ENCODE measurements at places on chromosomes 7 and 10.

- no peak for DNase-seq
Observed at GRCh38 chr7:17951742-17952254, 11.5 kb upstream of the SNX13 start.

- no peak for DNase-seq
Observed at GRCh38 chr10:113153493-113154102, 203.6 kb downstream of the TCF7L2 start.

DNA sequence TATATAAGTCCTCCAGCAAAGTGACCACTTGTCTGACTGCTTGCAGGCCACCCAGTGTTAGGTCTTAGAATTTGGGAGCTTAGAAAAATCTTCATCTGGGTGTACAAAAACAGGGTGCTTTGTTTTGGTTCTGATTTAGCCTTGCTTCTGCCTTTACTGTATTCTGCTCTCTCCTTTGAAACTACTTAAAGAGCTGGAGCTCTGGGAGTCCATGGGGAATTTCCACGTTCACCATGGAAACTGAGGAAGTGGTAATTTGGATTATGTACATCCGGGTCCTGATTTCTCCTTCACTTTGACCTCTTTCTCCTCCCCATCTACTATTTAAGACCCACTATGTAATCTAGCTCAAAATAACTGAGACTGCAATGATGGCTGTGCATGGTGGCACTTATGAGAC, 103.0 kb downstream of the JAZF1 start:
- no peak for DNase-seq

GRCh38 chr10:128051548-128051947, 74.7 kb downstream of the MKI67 start:
- DNase-seq: no peak

GRCh38 chr7:122384528-122384927, 80.0 kb upstream of the FEZF1 start:
- no peak for DNase-seq

DNA sequence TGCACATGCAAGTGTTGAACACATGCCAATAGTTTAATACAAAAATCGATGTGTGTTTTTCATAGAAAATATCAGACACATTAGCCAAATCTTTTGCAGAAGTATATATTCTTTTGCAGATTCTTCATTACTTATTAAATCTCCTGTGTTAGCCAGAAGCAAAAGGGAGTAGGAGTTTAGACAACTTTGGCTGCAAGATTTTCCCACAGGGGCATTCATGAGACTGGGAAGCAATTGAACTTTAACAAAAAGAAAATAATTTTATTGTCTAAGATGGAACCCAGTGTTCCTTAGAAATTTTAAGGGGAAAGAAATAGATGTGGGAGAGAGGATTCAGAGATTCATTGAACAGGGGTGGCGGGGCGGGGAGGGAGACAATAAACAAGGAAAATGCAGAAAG, 1336.0 kb downstream of the GATA3 start:
- DNase-seq: no peak

DNA sequence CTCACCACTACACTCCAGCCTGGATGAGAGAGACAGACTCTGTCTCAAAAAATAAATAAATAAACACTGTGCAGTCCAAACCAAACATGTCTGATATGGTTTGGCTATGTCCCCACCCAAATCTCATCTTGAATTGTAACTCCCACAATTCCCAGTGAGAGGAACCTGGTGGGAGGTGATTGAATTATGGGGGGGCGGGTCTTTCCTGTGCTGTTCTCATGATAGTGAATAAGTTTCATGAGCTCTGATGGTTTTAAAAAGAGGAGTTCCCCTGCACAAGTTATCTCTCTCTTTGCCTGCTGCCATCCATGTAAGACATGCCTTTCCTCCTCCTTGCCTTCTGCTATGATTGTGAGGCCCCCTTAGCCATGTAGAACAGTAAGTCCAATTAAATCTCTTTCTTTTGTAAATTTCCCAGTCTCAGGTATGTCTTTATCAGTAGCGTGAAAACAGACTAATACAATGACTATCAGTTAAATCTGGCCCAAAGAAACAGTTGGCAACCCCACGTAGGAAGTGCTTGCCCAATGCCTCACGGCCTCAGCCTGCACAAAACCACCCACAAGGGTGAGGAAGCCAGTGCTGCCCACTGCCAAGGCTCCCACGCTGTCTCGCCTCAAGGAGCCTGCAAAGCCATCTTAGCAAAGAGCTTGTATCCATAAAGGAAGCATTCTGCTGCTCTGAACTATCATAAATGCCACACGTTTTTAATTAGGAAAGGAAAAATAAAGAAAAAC, 64.7 kb downstream of the PIK3AP1 start:
- no peak for DNase-seq

DNA sequence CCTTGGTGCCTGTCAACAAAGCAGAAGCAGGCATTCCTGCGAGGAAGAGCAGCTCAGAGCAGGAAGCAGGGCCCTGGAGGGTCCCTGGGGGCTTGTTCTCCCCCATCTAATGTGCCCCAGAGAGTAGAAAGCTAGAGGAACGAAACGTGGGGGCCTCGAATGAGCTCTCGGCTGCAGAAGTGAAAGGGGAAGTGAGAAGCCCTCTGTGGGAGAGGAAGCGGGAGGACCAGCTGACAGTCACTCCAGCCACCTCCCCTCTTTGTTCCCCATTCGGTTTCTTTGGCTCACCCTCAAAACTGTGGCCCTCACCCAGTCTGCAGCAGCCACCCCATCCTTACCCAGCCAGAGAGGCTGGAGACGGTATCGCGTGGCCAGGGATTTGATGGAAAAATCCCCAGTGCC, 25.0 kb downstream of the C10orf105 start:
- DNase-seq: peak; percentile 72

DNA sequence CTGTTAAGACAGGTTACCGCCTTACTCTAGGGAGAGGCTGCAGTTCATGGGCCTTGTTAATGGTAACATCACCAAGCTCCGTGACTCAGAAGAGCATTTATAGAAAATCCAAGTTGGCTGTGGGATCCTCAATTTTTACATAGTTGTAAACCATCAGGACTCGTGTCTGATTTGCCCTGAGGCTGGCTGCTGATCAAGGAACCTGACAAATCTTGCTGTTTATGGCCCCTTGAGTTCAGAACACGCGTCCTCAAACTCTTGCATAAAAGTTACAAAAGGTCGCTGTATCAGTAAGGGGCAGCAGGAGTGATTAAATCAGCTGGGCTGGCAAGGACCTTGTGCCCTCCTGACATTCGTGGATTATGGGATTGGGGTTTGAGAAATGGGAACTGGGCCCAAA, 4.6 kb downstream of the SLC13A4 start:
- no peak for DNase-seq

DNA sequence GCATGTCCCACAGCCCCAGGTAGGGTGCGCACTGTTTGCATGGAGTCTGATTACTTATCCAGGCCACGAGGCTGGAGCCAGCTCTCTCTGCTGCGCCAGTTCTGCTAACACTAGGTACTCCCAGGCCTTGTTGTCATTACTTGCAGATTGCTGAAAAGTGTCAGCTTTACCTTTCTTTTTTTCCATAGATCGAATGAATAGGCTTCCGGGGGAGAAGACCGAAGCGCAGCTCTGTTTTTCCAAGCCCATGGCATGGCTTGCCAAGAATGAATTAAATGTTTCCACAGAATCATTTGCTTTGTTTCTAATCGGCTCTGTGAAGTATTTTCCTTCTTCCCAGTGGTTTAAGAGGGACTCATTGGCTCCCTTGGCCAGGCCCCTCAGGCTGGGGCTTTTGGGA, 285.8 kb downstream of the BMPER start:
- no peak for DNase-seq

GRCh38 chr7:117193564-117193963, 129.3 kb downstream of the WNT2 start:
- DNase-seq: no peak

DNA sequence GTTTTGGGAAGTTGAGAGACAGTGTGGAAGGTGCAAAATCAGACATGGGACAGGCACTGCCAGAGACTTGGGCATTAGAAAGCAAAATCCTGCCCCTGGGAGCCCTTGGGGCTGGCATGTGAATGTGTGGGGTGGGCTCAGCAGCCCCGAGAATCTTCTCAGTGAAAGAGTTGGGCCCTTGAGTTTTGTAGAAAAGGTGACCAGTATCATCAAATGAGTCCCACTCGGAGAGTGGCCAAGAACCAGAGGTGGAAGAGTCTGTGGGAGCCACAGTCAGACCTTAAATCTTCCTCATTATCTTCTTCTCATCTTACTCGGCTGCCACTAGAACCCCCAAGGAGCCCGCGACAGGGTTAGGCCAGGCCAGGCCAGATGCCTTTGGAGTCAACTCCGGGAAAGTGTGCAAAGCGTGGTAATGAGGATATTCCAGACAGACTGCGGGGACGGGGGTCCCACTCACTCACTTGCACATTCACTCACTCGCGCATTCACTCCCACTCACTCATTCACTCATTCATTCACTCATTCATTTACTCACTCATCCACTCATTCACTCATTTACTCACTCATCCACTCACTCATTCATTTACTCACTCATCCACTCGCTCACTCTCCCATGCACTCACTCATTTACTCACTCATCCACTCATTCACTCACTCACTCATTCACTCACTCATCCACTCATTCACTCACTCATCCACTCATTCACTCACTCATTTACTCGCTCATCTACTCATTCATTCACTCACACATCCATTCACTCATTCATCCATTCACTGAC, 74.9 kb downstream of the CARD11 start:
- no peak for DNase-seq

DNA sequence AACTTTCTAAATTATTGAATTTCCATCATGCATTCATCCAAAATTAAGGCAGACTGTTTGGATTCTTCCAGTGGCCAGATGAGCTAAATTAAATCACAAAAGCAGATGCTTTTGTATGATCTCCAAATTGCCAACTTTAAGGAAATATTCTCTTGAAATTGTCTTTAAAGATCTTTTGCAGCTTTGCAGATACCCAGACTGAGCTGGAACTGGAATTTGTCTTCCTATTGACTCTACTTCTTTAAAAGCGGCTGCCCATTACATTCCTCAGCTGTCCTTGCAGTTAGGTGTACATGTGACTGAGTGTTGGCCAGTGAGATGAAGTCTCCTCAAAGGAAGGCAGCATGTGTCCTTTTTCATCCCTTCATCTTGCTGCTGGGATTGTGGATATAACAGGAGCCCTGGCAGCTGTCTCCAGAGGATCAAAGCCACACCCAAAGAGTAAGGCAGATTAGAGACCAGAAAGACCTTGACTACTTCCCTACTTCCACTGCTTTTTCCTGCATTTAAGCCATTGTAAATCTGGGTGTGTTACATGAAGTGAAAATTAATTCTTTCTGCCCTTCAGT, 8.2 kb upstream of the CFAP69 start:
- no peak for DNase-seq

GRCh38 chr7:117264716-117265115, 58.1 kb downstream of the WNT2 start:
- no peak for DNase-seq

DNA sequence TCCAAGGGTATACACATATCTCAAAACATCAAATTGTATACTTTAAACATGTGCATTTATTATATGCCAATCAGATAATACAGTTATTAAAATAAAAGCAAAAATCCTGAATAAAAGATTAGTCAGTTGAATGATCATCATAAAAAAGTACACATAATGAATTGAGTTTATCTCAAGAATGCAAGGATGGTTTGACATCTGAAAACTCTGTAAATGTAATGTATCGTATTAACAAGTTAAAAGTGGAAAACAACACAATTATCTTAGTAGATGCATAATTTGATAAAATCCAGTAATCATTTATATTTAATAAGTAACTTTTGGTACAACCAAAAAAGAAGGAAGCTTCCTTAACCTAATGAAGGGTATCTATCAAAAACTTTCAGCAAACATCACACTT, 86.6 kb downstream of the COL28A1 start:
- DNase-seq: no peak

DNA sequence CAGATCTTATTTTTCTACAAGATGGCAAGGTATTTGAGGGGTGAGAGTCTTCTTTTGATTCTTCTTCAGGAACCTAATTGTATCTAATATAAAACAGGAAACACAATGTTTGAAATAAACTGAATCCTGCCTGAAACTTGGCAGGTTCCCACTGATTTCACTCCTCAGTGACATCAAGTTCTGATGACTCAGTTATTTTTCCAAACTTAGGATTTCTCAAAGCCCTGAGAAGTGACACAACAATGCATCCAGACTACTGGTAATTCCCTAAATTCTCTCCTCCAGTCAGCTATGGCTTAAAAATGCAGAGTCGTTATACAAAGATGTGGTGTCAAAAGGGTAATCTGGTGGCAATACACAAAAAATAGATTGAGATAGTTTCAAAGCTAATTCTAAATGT, 80.9 kb downstream of the ABLIM1 start:
- DNase-seq: no peak

- no peak for DNase-seq
Observed at GRCh38 chr7:69906283-69906995, 308.2 kb downstream of the AUTS2 start.

- no peak for DNase-seq
Observed at GRCh38 chr7:76409537-76409936, at the start of gene SSC4D. SSC4D (minus strand) TSS chr7:76409697; CDS start chr7:76404439, 5,258 bp downstream.

- DNase-seq: no peak
Observed at GRCh38 chr10:116840389-116841075, 8.8 kb upstream of the ENO4 start.

DNA sequence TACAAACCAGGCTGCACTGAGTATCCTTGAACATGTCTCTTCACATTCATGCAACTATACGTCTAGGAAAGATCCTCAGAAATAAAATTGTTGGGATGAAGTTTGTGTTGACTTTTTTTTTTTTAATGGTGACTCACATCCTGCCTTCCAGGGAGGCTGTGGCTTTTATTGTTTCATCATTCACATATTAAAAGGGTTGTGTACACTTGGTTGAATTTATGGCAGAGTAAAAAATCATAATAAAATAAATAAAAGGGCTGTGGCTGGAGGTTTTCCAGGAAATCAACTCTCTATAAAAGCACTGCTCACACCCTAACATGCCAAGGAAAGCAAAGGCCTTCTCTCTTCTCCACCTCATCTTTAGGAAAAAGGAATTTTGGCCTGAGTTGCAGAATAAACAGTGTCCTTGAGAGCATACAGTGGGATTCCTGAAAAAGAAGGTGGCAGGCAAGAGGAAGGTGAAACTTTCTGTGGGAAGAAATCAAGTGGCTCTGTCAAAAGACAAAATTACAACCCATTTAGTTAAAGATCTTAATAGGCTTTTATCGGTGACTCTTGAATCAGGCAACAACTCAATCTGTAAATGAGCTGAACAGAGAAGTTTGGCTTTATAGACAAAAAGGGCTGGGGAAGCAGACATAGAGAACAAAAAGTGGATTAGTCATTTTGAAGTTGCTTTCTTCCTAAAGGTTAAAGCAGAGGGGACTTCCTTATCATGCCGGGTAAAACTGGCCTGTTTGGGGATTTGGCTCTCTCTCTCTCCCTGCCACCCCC, 41.6 kb upstream of the FHIP2A start:
- peak; percentile 16 for DNase-seq

GRCh38 chr10:30986053-30986555, 45.6 kb downstream of the ZNF438 start:
- no peak for DNase-seq

GRCh38 chr7:152025937-152026890, 740 bp downstream of the GALNT11 start:
- DNase-seq: no peak

DNA sequence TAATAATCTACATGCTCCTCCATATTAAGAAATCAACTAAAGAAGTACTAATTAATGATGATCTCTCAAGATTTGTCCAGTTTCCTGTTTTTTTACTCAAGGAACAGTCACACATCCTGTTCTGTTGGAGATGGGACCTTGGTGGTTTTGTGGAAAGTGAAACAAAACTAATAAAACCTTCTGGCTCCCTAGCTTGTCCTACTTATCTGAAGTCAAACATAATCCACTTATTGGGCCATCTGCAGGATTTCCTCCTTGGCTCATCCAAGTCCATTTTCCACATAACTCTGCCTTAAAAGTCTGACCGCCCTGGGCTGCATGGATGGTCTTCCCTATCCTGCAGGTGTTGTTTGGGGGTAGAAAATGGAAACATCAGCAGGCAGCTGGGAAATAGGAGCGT, 39.4 kb upstream of the TARP start:
- no peak for DNase-seq
